ENCODE measurements at places on chromosomes 5 and 9.

- DNase-seq: no peak
These were observed 16.2 kb downstream of the SEC61B start for GRCh38 chr9:99238331-99238730.

DNA sequence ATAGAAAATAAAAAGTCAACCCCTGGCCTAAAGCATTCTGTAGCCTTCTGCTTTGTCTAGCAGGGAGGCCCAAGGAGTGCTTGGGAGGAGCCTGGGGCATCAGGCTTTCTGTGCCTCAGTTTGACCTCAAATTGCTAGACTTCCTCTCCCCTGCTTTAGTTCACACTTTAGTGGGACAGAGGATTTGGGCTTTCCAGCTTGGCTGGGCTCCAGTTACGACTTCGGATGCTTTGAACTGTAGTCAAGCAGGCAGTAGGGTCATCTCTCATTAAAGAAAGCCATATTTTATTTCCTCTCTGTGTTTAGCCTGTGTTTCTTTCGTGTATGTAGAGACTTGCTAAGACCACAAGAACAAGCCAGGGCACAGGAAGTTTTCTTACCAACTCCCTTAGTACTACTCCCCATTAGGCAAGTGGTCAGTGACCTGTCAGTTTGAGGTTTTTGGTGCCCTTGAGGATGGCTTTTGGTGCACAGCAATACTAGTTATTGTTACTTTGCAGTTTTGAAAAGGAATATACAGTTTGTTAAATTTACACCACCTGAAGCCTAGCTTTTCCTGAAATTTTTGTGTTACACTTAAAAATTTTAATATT is 334.7 kb downstream of the NDUFS4 start:
- DNase-seq: no peak

DNA sequence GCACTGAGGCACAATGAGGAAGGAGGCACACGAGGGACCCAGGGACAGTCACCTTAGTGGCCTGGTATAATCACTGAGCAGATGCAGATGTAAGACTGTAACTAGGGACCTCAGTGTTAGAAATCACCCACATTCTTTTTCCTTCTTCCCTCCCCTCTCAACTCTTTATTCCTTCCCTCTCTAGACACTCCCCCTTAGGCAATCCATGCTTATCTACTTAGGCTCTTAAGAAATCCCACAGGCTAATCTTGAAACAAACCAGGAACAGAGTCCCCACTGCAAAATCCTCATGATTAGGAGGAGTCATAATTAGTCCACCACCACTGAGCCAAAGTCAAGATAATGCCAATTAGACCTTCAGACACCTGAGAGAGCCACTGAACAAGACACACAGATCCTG is 84.7 kb downstream of the ELAVL2 start:
- peak; percentile 23 for DNase-seq

- DNase-seq: no peak
These were observed 1.4 kb downstream of the ZSWIM6 start for GRCh38 chr5:61333321-61333953.

DNA sequence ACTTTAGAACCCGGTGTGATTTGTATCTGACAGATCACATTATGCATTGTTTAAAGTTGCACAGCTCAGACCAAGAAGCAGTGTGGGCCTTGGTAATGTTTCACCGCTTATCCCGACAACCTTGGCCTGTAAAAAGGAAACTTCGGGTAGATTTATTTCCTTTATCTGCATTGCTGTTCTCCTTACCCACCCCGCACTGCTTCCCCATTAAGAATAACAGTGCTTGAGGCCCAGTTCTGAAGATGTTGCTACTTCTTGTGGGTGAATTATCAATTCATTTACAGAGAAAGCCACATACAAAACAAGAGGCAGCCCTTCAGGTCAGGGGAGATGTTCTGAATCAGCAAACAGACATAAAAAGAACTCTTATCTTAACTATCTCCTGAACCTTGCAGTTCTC is 8.4 kb downstream of the SMARCA2 start:
- no peak for DNase-seq

Data from WERI-Rb-1 (cell line).